ENCODE measurements at places on chromosomes 6 and 20.

GRCh38 chr6:124714728-124715127 lies 247.5 kb upstream of the RNF217 start:
- DNase-seq = no peak

DNA sequence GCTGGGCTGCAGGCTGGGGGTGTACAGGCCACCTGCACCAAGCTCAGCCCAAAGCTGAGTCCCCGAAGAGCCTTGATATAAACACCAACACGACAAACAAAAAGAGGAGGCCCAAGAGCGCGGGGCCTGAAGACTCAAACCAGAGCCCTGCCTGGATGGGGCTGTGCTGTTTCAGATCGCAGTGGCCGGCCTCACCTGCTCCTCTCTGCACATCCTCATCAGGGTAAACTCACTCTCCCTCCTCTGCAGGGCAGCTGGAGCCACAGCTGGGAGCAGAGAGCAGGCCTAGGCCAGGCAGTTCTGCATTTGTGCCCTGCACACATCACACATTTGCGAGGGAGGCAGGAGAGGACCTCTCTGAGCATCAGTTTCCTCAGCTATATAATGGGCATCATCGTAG lies 3.7 kb upstream of the RBM38 start:
- DNase-seq = no peak

GRCh38 chr20:32033316-32033715 lies 18.7 kb upstream of the HCK start:
- no peak for DNase-seq

DNA sequence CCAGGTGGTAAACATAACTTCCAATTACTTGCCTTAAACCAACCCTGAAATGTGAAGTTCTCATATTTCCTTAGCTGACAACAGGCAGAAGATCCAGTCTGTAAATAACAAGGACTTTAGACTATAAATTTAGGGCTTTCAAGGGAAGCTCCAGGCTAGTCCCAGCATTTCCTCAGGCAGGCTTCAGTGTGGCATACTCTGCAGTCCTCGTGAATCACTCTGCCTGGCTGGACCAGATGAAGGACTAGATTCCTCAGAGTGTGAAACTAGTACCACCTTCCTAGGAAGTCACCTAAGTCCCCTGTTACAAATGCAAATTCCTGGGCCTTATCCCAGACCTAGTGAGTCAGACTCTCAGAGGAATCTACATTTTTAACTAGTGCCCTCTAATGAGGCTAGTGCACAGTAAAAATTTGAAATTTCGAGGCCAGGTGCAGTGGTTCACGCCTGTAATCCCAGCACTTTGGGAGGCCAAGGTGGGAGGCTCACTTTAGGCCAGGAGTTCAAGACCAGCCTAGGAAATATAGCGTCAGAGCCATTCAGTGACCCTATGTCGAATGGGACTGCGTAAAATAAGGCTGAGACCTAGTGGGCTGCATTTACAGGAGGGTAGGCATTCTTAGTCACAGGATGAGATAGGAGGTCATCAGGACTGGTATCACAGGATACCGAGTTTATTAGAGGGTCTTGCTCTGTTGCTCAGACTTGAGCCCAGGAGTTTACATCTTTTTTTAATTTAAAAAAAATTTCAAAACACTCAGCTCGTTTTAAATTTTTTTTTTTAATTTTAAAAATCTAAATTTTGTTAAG lies 279.6 kb upstream of the JARID2 start:
- DNase-seq = no peak

- DNase-seq = no peak
Observed at GRCh38 chr6:109304284-109305015, 77.8 kb downstream of the CD164 start.

DNA sequence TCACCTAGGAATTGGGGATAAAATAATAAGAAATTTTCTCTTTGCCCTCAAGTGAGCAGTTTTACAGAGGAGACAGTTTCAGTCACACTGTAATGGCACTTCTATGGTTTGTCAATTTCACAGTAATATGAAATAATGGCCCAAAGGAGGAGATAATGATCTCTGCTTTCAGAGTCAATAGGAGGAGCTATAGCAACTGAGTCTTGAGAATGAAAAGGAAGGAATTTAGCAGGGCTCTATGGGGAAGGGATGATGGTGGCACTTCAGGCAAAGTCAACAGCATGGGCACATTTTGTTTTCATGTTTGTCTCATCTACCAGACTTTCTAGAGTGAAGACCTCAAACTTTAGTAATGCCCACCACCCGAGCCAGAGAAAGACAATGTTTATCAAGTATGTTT lies 138.3 kb upstream of the HMGN3 start:
- no peak for DNase-seq

DNA sequence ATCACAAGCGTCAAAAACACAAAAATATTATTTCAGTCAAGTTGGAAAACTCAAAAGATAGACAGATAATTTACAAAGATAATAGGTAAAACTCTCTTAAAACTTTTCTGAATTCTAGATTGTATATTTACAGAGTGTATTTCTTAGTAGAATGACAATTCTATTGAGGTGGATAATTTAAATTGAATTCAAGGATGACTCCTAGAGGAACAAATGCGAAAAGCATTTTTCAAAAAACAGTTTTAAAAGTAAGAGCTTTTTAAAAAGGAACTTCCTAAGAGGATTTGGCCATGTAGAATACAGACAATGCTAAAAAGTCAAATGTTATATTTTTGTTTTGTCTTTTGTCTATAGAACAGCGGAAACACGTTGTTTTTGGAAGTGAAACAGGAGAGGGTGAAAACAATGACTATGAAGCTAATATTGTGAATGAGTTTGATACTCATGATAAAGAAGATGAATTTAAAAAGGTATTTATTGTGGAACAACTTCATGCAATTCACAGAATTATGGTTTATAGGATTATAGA lies 90.1 kb downstream of the DNAH8 start:
- no peak for DNase-seq

Measured in HS-5 (cell line).